Activated CD4-positive, alpha-beta memory T cell treated with anti-CD3 and anti-CD28 coated beads, Interleukin-2, amount 10 ng/mL, durations not matched to agents 7 days and 5 days (primary cell): ENCODE measurements at places on chromosomes 3 and 15. TPM values are rescaled to one million over a fixed set of nuclear protein-coding genes. Genes with fewer than 3 reads are reported as not detected.

- no peak for DNase-seq
These were observed 163.8 kb upstream of the CMC1 start for GRCh38 chr3:28077572-28077971.

DNA sequence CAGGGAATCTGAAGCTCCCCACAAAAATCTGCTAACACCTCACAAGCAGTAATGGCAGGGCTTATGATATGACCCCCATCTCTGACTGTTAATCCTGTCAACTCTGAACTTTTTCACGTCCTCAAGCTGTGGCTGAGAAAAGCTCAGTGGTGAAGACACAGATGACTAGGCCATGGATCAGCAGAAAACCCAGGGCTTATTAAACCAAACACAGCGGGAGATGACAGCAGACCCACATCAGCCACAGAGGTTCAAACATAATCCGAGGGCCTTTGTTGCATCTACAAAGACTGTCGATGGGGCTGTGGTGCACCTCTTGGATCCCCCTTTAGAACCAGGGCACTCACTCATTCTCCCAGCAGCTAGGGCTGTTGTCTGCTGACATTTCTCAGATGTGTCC, 50.4 kb downstream of the GLB1 start:
- peak; percentile 72 for DNase-seq

GRCh38 chr15:93165734-93166470, 76.9 kb upstream of the RGMA start:
- no peak for DNase-seq

TMC3 gene
- not detected for total RNA-seq

GRCh38 chr3:183513046-183513706, 42.3 kb downstream of the KLHL6 start:
- DNase-seq, result peak; percentile 71

- DNase-seq, result no peak
These were observed 41.4 kb upstream of the CA12 start for GRCh38 chr15:63422891-63423590.

FBXW12 gene
- total RNA-seq, result not detected

CHRFAM7A gene
- total RNA-seq, result 0.55 TPM

DNA sequence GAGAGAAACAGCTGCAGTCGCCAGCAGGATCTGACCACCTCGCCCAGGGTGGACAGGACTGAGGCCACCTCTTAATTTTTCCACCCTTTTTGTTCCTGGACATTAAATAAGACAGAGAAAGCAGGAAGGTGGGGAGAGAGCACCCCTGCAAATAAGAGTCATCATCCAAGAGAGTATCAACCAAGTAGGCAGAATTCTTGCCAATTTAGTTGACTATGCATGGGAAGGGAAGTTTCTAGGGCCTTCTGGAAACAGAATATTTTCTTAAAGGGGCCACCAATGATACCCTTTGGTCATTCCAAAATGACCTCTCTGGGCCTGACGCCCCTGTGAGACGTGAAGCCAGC, 136.2 kb downstream of the TJP1 start:
- DNase-seq, result no peak

CTXND1 gene
- total RNA-seq, result not detected

GRCh38 chr15:74775132-74775562, 6.7 kb upstream of the CSK start:
- DNase-seq, result no peak

DNA sequence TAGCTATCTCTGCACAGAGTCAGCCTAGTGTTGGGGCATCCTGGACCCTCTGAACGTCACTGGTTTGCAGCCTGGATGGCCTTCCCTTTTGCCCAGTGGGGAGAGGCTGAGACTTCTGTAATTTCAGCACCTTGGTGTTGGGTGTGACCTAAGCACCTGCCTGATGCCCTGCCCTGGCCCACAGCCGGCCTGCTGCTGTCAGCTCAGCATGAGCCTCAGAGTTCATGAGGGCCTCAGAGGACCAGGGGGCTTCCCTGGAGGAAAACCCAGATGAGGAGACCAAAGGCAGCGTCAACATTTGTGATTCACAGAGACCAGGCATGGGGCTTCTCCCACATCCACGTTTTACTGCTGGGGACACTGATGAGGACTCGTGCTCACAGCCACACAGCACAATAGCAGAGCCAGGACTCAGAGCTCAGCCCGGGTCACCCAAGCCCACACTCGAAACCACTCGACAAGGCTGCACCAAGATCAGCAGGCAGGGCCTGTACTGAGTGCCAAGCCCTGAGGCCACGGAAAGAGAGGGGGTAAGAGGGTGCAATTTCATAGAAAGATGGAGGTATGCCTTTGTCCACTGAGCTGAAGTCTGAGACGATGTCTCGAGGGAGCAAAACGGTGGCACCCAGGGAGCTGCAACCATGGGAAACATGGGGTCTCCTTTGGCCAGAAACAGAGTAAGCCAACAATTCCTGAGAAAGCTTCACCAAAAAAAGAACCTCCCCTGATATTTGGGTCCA, 9.9 kb upstream of the GP9 start:
- no peak for DNase-seq

DNA sequence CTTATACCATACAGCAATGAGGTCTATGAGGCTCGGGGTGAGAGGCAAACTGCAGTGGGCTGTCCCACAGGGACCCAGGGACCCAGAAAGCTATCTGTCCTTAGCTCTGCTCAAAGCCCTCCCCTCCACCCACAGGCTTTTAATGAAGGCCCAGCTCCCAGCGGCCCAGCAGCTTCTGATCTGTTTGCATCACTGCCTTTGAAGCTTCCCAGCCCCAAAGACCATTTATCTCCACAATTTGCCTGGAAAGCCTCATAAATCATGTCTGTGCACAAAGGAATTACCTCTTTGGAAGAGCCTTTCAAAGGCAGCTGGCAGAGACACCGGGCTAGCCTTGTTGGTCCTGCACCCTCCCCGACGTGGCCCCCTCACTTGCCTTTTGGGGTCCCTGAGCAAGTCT, 123.9 kb downstream of the RAB11A start:
- no peak for DNase-seq

- no peak for DNase-seq
These were observed 1097.7 kb downstream of the ROBO1 start for GRCh38 chr3:78670094-78670493.

HYAL1 gene
- 0.35 TPM for total RNA-seq

DNA sequence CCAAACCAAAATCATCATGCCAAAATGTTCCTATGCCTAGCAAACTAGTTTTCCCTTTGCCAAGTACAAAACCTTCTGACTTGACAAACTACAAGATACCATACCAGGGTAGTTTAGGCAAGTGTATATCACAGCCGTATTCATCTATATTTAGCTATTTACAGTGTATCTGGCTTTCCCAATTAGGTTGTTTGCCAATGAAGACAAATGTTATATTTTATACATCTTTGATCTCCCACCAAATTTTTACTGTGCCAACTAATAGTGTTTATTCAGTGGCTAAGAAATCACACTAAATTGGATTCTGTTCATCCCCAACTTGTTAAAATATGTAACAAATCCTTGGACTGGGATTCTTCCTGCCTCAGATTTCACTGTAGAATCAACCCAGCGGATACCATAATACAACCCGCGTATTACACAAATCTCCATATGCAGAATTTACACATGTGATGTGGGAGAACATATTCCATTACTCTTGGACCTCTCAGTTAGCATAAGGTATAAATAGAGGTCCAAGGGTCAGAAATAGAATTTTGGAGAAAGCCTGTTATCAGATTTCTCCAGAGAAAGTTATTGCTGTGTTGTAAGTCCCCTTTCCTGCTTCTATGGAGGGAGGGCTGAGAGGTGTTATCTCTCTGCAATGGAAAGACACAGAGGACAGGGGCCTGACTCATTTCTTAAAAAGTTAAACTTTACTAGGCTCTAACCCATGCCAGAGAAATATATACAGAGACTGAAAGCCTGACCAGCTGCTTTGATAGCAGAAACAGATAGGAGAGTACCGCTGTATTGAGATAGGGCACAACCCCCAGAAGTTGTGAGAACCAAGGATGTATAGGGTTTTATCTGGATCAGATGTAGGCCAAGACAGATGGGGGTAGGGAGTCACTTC, 467.0 kb downstream of the FGF12 start:
- DNase-seq, result no peak
